ENCODE measurements at places on chromosomes 4 and X. TPM values are rescaled to one million over a fixed set of nuclear protein-coding genes. Genes with fewer than 3 reads are reported as not detected.

MAGEA11 gene
- total RNA-seq: 0.18 TPM

ALAS2 gene
- total RNA-seq: not detected

SSX2B gene
- 0.10 TPM for total RNA-seq

SPANXA1 gene
- total RNA-seq: not detected

NOX1 gene
- total RNA-seq: not detected

ACE2 gene
- total RNA-seq: 0.45 TPM

NXF3 gene
- 1.1 TPM for total RNA-seq

OTC gene
- not detected for total RNA-seq

ODAPH gene
- not detected for total RNA-seq

FAM3A gene
- total RNA-seq: 31.6 TPM

AMBN gene
- not detected for total RNA-seq

CXCL13 gene
- total RNA-seq: not detected

SPATA4 gene
- total RNA-seq: not detected

SYNPO2 gene
- total RNA-seq: 0.41 TPM

YY2 gene
- total RNA-seq: 0.30 TPM

C4orf51 gene
- total RNA-seq: 17.9 TPM

BRS3 gene
- not detected for total RNA-seq

TMEM31 gene
- total RNA-seq: not detected

EOLA1 gene
- 8.2 TPM for total RNA-seq

BMP3 gene
- total RNA-seq: 0.10 TPM

SMIM10L2A gene
- total RNA-seq: 7.0 TPM

HEPH gene
- 27.5 TPM for total RNA-seq

CLCN4 gene
- total RNA-seq: 4.3 TPM

PLP1 gene
- 60.7 TPM for total RNA-seq

SPATA18 gene
- 0.10 TPM for total RNA-seq

IL9R gene
- total RNA-seq: 0.17 TPM

PORCN gene
- total RNA-seq: 23.8 TPM

SLAIN2 gene
- total RNA-seq: 32.0 TPM

ARL13A gene
- not detected for total RNA-seq

LANCL3 gene
- total RNA-seq: 0.38 TPM

CT45A10 gene
- 3.6 TPM for total RNA-seq
